WERI-Rb-1 (cell line): ENCODE measurements at places on chromosomes 2 and 18.

DNA sequence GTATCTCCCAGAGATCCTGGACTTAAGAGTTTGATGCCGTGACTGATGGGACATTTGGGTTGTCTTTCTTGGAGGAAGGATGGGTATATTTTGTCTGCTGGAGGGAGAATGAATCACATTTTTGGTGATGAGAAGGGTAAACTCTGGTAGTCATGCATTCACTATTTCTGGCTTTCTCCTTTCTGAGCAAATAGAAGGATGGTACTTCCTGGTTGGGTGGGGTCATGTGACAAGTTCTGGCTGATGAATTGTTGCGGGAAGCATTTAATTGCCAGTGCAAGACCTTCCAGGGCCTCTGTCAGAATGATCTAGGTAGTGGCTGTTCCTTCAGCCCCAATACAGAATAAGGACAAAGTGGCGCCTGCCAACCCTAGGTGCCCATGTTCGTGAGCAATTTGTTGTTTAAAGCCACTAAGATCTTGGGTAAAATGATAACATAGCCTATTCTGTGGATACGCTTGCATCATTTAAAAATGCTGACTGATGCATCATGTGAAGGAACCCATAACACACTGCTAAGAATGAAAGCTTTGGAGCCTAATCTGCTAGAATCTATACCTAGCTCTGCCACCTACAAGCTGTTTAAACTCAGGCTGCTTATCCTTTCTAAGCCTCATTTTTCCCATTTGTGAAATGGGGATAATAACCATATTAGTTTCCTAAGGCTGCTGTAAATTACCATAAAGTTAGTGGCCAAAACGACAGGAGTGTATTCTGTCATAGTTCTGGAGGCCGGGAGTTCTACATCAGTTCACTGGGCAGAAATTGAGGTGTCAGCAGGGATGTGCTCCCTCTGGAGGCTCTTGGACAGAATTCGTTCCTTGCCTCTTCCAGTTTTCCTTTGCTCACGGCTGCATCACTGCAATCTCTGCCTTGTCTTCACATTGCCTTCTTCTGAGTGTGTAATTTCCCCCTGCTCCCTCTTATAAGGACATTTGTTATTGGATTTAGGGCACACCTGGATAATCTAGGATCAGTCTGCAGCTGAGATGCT lies 281.3 kb downstream of the AGPS start:
- DNase-seq = peak; percentile 26

GRCh38 chr2:157124731-157125130 lies 132.8 kb upstream of the GALNT5 start:
- no peak for DNase-seq

DNA sequence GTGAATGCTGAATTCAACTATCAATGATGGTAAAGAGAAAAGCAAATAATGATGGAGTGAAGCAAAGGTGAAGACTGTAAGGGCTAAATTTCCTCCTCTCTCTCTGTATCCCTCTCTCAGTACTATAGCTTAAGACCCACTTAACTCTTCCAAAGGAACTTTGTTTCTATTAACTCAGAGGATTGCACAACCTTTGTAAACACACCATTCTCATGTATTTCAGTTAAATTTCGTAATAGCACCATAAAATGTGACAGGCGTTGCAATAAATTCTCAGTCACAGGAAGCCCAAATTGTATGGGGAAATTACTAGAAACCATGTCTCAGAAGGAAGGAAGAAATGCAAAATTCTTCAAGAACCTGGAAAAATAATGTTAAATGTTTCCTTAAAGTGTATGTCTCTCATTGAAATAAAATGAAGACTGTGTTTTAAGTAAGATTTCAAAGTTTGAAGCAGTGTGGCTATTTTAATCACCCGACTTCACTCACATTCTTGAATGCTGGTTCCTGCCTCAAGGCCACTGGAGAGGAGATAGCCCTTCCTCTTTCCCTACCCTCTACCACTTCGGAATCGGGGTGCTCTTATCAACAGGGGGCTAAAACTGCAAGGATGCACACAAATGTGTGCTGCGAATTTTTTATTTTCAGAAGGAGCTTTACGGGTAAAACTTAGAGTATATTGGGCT lies 112.1 kb downstream of the FTCDNL1 start:
- DNase-seq = no peak

DNA sequence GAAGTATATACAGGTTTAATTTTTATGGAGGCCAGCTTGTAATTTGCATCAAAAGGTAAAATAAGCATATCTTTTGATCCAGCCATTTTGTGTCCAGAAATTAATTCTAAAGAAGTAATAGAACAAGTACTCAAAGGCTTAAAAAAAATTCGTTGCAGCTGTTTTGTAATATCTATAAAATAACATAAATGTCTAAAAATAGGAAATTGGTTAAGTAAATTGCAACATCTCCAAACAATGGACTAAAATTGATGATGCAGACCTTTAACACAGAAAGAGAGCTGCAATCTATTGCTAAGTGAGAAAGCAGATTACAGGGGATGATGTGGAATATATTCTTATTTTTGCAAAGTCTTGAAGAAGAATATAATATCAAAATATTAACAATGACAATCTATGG lies 19.4 kb downstream of the AAK1 start:
- no peak for DNase-seq

- no peak for DNase-seq
These were observed 53.1 kb downstream of the TMEM18 start for GRCh38 chr2:624096-624495.

GRCh38 chr18:69845593-69846506 lies 101.8 kb downstream of the CD226 start:
- no peak for DNase-seq

DNA sequence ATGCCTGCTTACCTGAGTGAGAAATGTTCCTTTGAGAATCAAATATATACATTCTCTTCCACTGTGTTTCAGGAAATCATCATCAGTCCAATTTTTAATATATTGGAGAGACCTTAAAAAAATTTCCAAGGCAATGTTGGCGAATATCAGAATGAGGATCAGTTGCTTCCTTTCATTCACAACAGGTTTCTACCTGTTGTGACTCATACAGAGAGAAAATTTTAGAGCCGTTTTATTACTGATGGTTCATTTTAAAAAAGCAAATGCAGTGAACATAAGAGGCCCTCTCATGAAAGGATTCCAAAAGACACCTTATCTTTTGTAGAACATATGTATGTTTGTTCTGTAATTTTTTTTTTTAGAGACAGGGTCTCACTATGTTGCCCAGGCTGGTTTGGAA lies 42.0 kb downstream of the TTC39C start:
- no peak for DNase-seq

GRCh38 chr18:50820901-50821520 lies 1.2 kb upstream of the MRO start:
- no peak for DNase-seq

DNA sequence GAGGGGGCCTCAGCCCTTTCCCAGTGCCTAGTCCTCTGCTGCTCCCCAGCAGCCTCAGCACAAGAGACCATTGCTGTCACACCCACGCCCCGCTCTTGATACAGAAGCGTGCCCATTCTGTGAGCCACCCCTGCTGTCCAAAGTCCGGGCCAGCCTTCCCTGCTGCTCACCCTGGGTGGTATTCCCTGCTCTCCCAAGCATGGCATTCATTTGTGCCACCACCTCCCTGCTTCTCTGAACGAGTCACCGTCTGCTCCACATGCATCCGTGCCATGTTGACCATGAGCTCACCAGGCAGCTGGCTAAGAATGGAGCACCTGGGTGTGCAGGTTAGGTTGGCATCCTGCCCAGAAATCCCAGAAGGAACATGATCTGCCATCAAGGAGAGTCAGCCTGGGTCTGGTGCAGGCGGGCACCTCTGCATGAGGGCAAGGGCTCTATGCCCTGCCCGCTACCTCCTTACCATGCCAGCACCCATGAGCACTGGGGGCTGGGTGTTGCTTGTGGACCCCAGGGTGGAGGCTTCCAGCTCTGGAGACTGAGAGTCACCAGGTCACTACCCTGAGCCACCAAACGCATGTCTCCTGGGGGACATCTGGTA lies 63.0 kb downstream of the TWIST2 start:
- no peak for DNase-seq

- DNase-seq = no peak
These were observed 42.7 kb downstream of the SH3RF3 start for GRCh38 chr2:109171444-109172334.

- peak; percentile 36 for DNase-seq
These were observed 32.9 kb upstream of the POMC start for GRCh38 chr2:25201265-25201664.

DNA sequence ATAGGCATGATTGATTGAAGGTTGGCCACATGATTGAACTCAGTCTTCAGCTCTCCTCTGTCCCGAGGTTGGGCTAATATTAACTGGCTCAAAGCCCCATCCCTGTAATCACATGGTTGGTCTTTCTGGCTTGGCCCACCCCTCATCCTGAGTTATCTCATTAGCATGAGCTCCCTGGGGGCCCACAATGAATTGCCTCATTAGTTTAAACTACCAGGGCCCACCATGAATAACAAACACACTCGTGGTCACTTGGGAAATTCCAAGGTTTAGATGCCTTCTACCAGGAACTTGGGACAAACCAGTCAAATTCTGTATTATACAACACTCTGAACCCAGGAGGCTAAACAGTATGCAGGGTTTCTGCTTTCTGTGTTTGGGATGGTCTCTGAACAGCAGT lies 121.7 kb upstream of the B3GNT2 start:
- no peak for DNase-seq

GRCh38 chr2:32931519-32931918 lies 15.2 kb upstream of the LTBP1 start:
- no peak for DNase-seq

DNA sequence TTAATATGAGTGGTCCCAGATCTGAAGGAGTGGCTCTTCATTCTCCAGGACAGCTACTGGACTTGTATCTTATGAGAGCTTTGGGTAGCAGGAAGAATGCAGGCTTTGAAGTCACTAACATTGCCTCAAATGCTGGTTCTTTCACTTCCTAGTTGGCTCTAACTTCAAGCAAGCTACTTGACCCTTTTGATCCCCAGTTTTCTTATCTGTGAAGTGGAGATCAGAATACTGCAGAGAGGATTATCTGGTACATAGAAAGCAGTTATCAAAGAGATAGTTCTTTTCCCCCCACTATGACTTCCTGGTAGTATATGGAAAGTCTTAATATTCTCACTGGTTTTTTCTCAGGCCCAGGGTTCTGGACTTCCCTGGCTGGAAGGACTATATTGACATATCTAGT lies 3.4 kb upstream of the PLCL1 start:
- DNase-seq = no peak

GRCh38 chr2:144230448-144231085 lies 289.4 kb downstream of the ZEB2 start:
- no peak for DNase-seq

GRCh38 chr2:19479666-19480065 lies 121.2 kb upstream of the OSR1 start:
- DNase-seq = no peak

DNA sequence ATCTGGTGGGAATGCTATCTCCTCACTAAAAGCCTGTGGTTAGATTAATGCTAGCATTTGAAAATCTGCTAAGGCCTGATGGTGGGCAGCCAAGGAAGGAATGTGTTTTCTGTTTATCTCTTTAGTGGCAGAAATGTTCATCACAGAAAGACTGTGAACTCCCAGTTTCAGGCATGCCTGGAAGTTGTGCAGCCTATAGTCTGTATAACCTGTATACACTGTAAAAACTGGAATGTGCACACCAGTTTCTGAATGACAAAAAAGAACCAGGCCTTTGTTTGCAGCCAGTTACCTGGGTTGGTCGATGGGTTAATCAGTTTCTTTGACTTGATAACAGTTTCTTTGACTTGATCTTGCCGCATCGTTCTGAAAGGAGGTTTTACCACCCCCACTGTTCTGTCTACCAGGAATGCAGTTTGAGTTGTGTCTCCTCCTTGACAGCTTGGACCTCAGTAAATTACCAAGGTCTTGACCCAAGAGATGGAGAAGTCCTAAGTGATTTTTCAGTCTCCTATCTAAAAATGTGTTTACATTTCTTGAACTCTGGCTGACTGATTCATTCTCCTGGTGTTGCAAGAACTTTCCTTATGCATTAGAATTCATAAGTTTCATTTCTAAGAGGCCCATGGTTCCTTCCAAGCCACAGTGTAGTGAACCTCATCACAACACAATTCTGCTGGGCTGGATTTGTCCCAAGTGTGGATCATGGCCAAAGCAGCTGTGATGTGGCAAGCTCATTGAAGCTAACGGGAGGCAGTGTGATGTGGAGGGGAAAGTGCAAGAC lies 62.2 kb downstream of the KIAA2012 start:
- DNase-seq = no peak

GRCh38 chr2:173150087-173150486 lies 74.4 kb downstream of the MAP3K20 start:
- no peak for DNase-seq

DNA sequence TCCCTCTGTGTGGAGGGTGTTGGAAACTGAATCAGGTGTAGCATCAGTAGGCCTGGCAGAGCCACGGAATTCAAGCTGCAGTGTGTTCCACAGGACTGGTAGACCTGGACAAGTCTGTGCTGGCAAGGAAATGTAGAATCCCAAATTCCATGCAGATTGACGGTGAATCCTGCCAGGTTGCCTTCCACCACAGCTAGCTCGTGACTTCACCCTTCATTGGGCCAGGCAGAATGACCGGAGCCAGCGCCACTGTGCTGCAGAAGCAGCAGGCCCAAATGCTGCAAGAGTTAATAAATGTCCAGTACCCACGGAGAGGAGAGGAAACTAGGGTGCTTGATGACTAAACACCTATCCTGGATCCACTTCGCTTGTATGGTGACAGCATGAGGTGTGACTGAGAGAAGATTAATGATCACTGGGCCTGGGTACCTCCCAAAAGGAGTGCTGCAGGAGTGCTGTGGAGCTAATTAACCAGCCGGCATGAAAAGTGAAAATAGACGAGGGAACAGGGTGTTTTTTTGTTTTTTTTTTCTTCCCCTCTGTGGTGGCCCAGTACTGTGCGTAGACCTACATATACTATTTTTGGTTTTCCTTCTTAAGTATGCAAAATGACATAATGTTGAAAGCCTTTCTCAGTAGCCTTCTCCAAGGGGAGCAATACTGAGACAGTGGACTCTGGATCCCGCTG lies 122.2 kb downstream of the TANC1 start:
- no peak for DNase-seq

GRCh38 chr2:178819992-178820391 lies 12.8 kb upstream of the TTN start:
- DNase-seq = no peak

DNA sequence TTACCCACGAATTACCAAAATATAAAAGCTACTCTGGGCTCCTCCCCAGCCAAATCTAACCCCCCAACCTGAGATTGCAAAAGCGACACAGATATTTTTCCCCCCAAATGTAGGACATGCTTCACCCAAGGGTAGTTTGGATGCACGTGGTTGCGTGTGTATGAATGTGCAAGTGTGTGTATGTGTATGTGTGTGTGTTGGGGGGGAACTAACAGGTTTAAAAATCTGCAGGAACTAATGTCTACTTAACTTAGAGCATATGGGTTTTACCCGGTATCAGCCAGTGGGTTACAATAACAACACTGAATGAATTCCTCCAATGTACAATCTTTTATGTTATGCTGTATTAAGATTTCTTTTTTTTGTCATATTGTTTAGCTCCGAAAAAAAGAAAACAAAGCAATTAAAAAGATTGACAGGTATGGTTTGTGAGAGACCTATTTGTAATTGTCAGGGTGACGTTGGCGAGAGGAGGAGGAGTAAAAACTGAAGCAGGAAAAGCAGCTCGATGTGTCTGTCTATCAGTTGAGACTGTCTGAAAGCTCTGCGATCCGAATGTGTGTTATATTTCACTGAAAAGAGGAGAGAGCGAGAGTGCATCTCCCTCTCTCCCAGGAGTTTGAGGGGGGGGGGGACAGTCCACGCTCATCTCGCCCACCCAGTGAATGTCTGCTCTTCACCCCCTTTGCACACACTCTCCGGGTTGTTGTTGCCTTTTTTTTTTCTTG lies at the start of gene TSHZ1:
Gene TSHZ1, plus strand, starts transcription at position 524 of the 728 bp plus-strand sequence. CDS start 1,080 bp downstream, outside the sequence.
- peak; percentile 58 for DNase-seq

- no peak for DNase-seq
These were observed 553.7 kb downstream of the SLC4A3 start for GRCh38 chr2:220181165-220181564.
